Fibroblast of skin of left quadriceps (primary cell): ENCODE measurements at places on chromosomes 16 and 17.

DNA sequence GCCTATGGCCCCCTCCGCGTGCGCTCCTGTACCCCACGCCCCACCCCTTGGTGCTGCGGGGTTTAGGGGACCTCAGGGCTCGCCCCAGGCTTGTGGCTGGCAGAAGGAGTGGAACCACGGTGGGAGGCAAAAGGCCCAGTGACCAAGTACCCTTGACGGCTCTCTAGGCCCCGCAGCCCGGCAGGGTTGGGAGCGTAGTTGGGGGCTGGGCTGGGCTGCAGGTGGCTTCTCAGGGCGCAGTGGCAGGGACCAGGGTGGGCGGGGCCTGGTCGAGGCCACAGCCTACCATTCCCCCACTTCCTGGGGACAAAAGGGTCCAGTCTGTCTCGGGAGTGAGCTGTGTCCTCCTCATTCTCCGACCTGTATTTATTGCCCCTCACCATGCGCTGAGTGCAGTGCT, 124.9 kb downstream of the RBFOX3 start:
- no peak for DNase-seq

- DNase-seq, result no peak
Measured at GRCh38 chr17:7329997-7330637, 982 bp upstream of the NEURL4 start.

- DNase-seq, result no peak
Measured at GRCh38 chr17:44832805-44833204, 2.7 kb upstream of the GJC1 start.

- no peak for DNase-seq
Measured at GRCh38 chr17:77600346-77600745, 358.2 kb upstream of the TNRC6C start.

DNA sequence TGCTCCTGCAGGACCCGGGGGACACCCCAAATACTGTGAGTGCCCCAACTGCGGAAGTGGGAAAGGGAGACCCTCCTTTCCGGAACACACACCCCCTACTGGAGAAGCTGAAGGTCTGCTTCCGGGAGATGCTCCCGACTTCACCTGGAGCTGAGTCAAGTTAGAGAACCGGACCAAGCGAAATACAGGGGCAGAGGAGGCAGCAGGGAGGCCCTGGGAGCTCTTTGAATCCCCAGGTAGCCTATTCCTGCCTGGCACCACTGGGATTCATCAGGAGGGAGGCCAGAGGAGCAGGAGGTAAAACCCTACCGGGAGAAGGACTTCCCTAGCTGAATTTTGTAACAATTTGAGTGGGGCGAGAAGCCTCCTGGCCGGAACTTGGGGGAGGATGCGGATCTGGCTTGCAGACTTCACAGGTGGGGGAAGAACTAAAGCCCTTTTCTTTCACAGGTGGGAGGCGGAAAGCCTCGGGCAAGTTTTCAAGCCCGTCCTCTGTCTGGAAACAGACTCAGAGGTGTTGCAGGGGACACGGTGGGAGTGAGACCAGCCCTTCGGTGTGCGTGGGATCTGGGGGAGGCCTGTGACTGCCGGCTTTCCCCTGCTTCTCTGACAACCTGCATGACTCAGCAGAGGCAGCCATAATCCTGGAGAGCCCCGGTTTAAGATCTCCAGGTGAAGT, 22.4 kb upstream of the TEKT1 start:
- no peak for DNase-seq

- DNase-seq, result peak; percentile 12
Measured at GRCh38 chr17:11986942-11987329, 10.3 kb downstream of the ZNF18 start.

- DNase-seq, result no peak
Measured at GRCh38 chr17:43354371-43354770, 44.4 kb upstream of the ARL4D start.

- no peak for DNase-seq
Measured at GRCh38 chr16:53784291-53784690, 80.3 kb downstream of the FTO start.

DNA sequence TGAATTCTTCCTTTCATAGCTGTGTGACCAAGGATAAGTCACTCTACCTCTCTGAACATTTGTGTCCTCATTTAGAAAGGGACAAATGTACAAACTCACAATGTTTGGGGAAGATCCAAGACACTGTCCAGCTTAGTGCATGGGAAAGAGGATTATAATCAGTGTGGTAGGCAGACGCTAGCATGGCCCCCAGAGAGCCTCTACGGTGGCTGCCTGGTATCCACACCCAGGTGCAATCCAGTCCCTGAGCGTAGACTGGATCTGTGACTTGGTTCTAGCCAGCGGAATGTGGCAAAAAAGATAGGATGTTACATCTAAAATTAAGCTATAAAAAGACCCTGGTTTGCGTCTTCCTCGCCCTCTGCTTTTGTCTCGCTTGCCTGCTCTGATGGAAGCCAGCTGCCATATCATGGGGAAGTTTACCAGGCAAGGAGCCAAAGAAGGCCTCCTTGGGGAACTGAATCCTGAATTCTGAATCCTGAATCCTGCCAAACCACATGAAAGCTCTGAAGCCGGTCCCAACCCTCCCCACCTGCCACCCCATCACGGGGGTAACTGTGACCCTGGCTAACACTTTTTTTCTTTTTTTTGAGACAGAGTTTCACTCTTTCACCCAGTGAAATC, 51.7 kb downstream of the PLXDC1 start:
- peak; percentile 40 for DNase-seq

DNA sequence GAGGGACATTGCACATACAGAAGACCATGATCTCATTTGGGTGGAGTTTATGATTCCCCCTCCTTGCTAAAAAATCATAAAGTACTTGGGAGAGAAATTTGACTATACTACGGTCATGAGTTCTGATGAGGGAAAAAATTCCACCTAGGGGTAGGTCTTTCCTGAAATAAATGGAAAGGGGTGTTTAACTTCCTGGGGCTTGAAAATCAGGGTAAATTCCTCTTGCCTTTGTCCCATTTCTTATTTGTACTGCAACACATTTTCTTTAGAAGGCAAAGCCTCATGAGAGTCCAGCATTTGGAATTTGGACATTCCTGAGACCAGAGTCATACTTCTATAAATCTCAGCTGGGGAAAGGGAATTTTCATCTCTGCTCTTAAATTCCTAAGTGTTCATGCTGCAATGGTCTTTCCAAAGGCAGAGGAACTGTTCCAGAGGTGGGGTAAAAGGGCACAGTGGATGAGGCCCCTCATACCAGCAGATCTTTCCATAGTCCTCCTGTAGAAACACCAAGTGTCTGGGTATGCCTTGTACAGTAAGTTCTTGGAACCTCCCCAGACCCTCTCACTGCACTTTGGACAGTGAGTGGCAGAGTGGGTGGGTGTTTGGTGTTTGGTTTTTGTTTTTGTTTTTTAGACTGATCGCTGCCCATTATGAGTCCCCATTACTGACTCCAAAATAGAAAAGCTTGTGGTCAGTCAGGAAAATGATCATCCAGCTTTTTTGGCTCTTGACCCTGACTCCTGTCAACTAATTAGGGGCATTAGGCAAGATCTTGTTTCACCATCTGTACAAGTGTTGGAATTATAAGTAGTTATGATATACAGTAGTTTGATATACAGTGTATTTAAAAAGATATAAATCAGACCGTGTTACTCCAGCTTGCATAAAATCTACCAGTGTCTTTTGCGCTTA, 6.0 kb downstream of the LYRM1 start:
- peak; percentile 86 for DNase-seq

DNA sequence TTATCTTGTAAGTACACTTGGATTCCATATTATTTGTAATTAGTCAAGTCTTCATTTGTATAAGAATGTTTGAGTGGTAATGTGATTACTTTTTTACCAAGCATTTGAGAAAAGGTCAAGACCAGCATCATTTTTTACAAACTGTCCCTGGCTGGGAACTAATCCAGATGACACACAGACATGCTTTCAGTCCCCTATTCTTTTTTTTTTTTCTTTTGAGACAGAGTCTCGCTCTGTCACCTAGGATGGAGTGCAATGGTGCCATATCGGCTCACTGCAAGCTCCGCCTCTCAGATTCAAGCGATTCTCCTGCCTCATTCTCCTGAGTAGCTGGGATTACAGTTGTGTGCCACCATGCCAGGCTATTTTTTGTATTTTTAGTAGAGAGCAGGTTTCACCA, 4.5 kb downstream of the DERL2 start:
- no peak for DNase-seq

DNA sequence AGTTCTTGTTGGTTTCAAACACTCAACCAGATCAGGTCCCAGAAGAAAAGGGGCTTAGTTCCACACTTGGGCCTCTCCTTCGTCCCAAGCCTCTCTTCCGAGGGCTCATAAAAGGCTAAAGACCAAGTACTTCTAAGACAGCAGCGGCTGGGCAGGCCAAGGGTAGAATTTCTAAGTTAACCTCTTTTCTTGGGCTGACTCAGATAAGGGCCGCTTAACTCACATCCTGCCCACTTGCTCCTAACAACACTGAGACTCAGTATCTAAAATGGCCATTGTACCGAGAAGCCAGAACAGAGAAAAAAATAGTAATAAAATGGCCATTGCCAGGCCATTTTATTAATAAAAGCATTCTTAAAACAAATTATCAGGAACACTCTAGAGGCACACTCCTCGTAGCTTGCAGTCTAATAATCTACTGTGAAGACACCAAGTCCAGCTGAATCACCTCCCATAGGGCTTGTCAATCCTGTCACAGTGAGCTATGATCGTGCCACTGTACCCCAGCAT, 42.1 kb downstream of the RANBP10 start:
- DNase-seq, result no peak

DNA sequence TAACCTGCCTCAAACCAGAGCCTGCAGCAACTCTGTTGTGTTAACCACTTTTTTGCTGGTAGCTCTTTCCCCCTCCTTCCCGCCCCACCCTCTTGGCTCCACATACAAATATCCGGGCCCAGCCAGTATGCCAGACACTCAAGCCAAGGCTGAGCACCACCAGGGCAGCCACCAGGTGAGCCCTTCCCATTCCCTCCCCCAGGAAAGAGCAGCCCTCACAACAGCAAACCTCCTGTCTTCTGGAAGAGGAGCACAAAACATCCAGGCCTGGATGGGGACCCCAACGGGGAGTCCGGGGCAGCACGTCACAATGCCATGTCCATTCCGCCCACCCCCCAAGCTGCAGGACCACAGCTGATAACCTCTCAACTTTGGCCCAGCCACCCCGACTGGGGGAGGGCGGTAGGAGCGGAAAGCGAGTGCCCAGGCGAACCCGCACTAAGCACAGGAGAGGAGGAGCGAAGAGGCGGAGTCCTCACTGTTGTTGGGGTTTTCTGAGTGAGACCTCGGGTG, 757 bp downstream of the ORMDL3 start:
- no peak for DNase-seq

DNA sequence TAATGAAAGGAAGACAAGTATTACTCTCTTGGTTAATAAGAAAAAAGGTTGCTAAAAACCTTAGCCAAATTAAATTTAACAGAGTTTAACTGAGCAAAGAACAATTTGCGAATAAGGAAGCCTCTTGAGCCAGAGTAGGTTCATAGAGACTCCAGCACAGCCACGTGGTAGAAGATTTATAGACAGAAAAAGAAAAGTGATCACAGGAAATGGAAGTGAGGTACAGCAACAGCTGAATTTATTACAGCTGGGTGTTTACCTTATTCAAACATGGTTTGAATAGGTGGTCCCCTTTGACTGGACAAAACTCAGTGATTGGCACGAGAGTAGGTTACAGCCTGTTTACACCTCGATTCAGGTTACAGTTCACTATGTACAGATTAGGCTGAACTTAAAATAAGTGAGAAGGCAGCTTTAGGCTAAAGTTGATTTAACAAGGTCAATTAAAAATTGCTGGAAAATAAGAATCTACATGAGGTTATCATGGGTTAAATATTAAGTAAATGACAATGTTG, 3.3 kb upstream of the CCL15 start:
- DNase-seq, result no peak

- no peak for DNase-seq
Measured at GRCh38 chr16:87828071-87828906, 41.0 kb downstream of the SLC7A5 start.

- no peak for DNase-seq
Measured at GRCh38 chr17:62648956-62649294, 21.5 kb downstream of the MRC2 start.

DNA sequence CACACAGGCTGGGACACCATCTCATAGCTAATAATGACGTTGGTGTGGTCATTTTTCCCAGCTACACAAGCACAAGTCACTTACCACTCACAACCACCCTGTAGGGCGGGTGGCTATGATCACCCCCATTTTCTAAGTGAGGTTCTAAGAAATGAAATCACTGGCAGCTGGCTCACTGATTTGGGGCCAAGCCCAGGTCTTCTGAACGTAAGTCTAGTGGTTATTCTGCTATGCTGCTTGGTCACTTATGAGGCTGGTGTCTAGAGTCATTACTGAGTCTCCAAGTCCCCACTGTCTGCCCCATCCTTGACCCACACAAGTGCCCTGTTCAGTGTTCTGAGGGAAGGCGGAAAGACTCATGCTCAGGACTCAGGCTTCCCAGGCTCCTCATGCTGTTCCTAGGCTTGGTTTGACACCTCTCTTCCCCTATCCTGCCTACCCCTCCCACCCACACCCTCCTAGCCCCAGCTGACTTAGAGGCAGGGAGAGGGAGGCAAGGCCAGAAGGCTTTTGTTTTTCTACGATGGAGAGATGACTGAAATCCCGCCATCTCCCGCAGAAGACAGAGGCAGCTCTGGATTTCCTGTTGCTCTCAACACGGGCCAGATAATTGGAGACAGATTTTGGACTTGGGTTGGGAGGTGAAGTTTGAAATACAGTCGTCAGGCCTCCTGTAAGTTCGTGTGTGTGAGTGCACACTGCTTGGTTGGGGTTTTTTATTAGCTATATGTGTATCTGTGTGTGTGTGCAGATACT, 32.2 kb downstream of the FZD2 start:
- peak; percentile 62 for DNase-seq

DNA sequence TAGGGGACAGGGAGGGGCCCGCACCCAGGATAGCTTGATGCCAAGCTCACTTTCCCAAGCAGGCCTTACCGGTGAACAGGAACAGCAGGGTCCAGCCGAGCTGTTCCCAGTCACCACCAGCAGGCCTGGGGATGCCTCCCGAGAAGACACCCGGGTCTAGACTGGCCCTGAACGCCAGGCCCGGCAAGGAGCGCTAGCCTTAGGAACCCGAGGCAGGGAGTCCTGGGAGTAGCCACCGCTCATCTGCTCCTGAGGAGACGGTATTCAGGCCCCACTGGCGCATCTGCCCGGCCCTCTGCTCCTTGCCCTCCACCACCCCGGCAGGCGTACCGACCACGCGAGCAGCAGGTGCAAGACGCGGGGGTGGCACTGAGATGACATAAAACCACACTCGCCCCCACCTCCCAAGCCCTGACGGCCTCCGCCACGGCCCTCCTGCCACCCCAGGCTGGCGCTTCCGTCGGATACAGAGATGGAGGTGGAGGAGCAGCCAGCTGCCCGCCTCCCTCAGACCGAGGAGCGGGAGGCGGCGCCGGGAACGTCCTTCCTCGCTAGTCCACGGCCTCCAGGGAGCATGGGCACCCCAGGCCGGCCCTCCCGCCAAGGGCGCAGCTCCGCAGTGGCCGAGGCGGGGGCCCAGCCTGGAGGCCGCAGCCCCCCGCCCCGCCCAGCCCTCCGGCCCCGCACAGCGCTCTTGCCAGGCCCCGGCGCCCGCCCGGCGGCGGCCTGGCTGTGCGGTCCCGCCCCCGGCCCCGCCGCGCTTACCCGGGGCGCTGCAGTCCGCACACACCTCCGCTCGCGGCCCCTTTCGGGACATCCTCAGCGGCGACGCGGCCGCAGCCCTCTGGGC, 661 bp downstream of the GIT1 start:
- DNase-seq, result no peak
